Astrocyte (in vitro differentiated cells and primary cell): ENCODE measurements at places on chromosomes 13 and 19.
A peak's percentile ranks its signal among the peaks of the same experiment; 100 is the strongest.

GRCh38 chr13:109246001-109246400 lies 540.4 kb downstream of the IRS2 start:
- DNase-seq: no peak

DNA sequence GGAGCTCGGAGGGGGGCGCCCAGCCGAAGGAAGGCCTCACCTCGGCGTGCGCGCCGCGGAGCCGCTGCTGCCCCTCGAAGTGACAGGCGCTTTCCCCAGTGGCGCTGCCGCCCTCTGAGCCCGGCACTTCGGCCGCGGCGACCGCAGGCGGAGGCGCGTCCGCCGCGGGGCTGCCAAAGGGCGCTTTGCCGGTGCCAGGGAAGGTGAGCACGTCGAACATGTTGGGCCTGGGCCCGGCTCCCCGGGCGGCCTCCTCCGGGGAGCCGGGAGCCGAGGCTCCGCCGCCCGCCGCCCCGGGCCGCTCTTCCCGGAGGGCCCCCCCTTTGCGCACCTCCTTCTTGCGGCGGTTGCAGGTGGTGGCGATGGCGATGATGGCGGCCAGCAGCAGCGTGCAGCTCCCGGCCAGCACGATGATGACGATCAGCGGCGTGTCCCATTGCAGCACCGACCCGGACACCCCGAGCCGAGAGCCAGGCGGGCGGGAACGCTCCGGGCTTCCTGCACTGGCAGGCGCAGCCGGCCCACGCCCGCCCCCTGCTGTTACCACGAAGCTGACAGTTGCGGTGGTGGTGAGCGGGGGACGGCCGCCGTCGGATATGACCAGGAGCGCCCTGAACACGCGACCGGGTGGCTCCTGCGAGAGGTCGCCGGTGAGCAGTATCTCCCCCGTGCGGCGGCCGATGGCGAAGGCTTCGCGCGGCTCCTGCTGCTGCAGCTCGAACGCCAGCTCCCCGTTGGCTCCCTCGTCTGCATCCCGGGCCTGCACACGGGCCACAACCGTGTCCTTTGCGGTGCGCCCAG lies 2.5 kb downstream of the PCDH8 start:
- DNase-seq: no peak

DNA sequence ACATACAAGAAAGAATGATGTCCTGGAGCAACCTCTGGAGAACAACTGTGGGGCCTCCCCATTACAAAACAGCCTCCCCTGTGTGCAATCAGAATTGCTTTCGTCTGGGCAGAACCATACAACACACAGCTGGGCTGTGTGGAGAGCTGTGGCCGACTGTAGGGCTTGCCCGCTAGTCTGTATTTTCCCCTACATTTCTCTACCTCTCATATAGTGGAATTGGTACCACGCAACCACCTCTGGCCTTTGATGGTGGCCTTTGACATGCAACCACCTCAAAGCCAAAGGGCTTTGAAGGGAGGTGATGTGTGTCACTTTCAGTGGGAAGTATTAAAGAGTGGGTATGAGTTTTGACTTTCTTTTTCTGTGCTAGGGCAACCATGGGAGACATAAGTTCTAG lies 34.0 kb downstream of the GARRE1 start:
- DNase-seq: no peak

DNA sequence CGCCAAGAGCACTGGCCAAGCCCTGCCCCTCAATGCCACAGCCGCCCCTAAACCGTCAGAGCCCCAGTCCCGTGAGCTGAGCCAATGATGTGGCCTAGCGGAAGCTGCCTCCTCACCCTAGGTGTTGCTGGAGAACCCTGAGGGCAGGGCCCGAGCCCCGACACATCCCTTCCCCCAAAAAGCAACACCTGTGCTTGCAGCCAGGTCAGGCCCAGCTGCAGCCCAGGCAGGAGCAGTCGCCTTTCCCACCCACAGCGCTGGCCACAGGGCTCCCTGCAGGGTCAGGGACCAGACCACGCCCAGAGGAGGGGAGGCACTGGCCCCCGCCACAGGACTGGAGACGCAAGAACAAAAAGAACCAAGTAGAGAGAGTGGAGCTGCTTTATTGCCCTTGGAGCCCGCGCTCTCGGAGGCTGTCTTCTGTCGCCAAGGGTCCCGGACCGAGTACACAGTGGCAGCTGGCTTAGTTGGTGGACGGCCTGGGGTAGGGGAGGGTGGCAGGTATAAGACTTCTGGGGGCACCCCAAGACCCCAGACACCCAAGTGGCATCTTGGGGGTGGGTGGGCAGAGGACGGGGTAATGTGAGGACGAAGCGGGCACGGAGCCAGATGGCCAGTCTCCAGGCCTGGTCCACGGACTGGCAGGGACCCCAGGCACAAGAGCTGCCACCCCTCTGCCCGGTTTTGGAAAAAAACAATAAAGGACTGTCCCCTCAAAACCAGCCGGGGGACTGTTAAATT lies 3.3 kb downstream of the P2RY11 start:
- no peak for DNase-seq

GRCh38 chr13:100789968-100790367 lies 115.4 kb upstream of the TMTC4 start:
- DNase-seq: peak; percentile 18

DNA sequence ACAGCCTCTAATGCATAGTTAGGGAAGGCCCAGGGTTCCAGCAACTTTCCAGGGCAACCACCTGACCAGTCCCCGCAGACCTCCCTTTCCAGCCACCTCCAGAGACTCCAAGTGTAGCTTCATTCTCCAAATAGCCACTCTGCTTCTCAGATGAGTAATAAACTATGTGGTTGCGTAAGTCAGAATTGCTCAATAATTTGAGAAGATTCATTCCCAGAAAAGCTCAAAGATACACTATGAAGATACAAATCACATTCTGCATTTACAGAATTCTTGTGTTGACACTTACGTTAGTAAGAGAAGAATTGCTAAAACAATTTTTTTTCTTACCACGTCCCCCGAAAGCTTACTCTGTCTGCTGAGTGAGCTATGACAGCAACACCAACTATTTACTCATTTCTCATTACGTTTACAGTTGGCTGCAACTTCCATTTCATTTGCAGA lies 8.2 kb upstream of the LATS2 start:
- peak; percentile 97 for DNase-seq

GRCh38 chr13:50457415-50458393 lies 385.8 kb downstream of the DLEU7 start:
- no peak for DNase-seq

- DNase-seq: no peak
Observed at GRCh38 chr13:31515427-31515826, 223.9 kb upstream of the RXFP2 start.

GRCh38 chr13:99665711-99666110 lies 164.4 kb downstream of the TM9SF2 start:
- no peak for DNase-seq

GRCh38 chr13:41199526-41199925 lies 5.2 kb upstream of the KBTBD7 start:
- no peak for DNase-seq

DNA sequence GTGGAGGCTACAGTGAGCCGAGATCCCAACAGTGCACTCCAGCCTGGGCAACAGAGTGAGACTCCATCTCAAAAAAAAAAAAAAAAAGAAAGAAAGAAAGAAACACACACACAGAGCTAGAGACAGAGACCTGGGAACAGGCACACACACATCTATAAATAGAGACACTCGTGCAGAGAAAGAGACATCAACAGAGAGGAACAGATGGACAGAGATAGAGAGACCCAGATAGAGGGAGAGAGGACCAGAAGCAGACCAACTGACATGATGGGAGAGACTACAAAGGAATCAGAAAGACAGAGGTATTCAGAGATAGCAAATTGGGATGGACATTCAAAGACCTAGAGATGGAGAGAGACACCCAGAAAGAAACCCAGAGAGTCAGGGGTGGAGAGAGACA lies 2.1 kb upstream of the CA11 start:
- DNase-seq: no peak

DNA sequence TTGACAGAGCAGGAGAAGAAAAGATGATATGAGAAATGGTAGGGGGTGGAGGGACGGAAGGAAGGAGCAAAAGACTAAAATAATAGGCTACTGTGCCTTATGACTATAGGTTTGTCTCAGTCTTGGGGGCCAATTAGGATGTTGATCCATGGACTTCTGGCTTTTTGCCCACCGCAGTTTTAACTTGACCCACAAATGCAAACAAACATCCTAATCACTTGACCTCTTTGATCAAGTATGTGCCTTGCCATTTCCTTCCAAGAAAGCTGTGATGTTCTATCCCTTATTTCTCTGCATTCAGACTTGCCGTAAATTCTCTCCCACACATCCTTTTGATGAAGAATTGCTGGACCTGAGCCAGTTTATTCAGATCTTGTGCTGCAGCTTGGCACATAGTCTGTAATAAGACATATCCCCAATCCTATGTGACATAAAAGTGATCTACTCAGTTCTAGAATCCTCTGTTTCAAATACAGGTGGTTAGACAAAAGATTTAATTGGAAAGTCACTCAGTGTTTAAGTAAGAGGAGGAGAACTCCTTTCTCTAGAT lies 62.8 kb downstream of the TPT1 start:
- DNase-seq: peak; percentile 34

DNA sequence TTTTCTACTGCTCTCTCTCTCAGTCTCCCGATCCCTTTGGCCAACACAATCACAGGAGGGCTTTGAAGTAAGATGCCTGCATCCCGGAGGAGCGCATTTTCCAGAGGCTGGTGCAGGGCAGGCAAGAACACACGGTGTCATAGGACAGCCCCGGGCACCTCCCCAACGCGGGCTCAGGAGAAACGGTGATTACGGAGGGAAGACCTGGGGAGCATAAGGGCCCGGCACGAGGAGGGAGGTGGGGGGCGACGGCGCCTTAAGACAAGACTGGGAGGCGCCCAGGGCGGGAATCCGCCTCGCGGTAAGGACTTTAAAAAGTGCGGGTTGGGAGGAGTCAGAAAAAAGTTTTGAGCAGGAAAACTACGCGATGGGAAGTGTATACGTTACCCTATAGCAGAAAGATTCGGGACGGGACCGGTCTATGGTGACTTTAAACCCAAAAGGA lies 18.7 kb upstream of the ZNF888 start:
- DNase-seq: no peak

DNA sequence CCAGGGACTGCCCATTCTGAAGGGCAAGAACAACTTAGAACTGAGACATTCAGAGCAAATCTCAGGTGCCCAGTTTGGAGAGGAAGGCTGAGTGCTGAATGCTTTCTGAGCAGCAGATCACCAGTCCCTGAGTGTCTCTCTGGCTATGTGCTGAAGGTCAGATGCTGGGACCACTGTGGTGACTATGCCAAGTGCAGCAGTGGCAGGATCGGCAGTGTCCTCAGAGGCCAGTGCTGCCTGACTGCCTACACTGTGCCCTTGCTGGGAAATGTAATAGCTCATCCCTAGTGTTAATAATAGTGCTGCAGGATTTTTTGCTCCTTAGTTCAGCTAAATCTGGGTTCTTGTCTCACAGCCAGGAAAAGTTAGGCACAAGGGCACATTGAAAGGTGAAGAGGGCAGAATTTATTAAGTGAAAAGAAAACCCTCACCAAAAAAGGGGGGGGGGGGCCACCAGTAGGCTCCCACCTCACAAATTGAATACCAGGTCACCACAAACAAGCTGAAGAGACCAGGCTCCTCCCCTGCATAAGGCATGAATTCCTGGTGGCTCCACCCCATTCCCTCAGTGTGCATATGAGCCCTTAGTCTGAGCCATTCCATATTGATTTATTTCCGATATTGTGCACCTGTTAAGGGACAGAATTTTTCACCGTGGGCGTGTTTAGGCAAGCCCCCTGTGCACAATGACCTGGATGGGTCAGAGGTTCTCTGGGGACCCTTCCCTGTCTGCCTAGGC lies 18.5 kb downstream of the RFXAP start:
- no peak for DNase-seq

GRCh38 chr13:113836768-113837559 lies 26.9 kb downstream of the GAS6 start:
- peak; percentile 87 for DNase-seq

DNA sequence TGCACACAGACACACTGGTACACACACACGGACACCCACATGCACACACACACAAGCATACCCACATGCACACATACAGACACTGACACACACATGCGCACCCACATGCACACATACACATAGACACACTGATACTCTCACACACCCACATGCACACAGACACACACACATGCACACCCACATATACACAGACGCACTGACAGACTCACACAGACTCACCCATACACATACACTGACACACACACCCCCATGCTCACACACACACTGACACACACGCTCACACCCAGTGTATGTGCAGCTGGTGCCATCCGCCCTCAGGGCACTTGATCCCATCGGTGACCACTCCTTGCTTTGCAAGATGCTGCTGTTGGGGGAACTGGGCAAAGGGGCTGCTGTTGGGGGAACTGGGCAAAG lies 9.7 kb upstream of the RASA3 start:
- no peak for DNase-seq

GRCh38 chr19:16361926-16362325 lies 37.3 kb downstream of the KLF2 start:
- DNase-seq: no peak

DNA sequence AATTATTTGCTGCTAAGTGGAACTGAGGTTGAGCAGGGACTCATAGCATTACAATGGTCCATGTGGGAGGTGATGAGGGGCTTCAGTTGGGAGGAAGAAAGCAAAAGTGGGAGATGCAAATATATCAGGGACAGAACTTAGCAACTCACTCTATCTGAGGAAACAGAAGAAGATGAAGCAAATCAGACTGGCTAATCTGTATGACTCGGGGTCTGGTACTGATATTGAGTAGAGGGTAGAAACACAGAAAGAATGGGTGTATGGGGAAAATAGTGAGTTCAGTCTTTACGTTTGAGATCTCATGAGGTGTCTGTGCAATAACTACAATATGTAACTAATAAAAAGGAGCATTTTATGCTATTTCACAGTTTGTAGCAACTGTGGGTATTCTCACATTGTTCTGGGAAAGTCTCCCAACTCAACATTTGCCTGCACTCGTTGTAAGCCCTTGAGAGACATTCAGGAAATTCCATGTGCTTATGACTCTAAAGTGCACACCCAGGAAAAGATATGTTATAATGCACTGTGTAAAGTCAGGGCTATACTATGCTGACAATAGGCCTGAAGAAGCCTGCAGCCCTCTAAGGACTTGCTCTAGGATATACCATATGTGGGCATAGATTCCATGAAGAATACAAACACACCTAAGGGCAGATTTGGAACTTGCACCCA lies 183.5 kb downstream of the SPRY2 start:
- DNase-seq: no peak

GRCh38 chr19:20858218-20858617 lies 64.8 kb upstream of the ZNF85 start:
- no peak for DNase-seq

GRCh38 chr19:32427536-32427935 lies 22.0 kb downstream of the DPY19L3 start:
- DNase-seq: no peak

- peak; percentile 56 for DNase-seq
Observed at GRCh38 chr19:872266-872951, 12.9 kb downstream of the CFD start.

- DNase-seq: no peak
Observed at GRCh38 chr19:41957161-41957837, 1.8 kb downstream of the RABAC1 start.

DNA sequence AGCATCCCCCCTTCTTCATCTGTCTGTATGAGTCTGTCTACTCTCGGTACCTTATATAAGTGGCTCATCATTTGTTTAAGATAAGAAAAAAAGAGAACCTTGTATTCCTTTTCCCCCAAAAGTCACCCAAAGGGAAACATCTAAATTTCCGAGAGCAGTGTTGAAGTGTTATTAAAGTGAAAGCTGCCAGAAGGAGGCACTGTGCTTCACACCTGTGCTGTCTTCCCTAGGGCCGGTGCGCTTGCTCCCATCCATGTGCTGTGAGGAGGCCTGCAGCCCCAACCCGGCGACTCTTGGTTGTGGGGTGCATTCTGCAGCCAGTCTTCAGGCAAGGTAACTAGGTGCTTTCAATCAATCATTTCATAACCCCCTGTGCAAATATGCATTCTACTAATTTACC lies 97.5 kb downstream of the TNFRSF19 start:
- DNase-seq: no peak

GRCh38 chr13:51267622-51268021 lies 45.4 kb downstream of the FAM124A start:
- DNase-seq: no peak
